ENCODE measurements at places on chromosomes 1 and 21.
A peak's percentile ranks its signal among the peaks of the same experiment; 100 is the strongest.

GRCh38 chr1:64236541-64236954, 33.1 kb downstream of the UBE2U start:
- no peak for DNase-seq

DNA sequence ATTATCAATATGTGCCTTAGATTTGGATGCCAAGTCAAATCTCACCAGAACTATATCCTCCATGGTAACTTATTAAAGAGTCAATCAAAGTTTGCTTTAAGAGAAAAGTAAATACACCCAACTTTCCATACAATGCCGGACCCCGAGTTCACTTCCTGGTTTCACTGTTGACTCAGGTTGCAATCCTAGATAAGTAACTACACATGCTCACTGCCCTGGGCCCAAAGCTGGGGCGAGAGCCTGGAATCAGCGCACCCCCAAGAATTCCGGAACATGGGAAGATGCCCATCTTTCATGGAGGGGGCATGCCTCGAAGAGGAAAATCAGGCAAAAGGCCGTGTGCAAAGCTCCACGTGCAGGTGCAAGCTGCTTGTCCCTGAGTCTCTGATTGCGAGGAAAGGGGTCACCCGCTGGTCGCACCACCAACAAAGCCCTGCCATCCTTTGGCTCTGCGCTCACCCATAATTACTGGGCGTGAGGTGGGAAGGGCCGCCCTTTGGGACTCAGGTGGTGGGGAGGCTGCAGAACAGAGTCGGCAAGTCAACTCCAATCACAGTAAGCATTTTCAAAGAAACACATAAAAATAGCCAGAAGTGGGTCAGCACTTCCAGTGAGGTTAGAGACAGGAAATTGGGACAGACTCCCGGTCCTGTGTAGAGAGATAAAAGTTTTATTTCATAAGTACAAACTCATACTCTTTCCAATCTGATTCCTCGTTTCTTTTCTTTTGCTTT, 167.7 kb downstream of the TOMM20 start:
- peak; percentile 43 for DNase-seq

DNA sequence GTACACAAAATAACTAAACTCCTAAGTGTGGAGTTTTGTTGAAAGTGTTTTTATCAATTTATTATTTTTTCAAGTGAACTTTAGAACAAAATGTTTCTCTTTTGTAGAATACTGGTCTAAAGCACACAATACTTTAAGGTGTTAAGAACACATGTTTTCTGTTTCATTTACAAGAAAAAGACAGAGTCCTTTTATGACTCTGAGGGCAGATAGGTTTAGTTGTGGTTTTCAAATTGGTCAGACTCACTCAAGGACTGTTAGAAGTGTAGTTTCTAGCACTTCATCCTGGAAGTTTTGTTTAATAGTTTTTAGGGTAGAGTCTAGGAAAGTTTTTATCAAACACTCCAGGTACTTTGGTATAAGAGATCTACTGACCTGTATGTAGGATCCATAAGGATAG, 376.5 kb downstream of the LRRIQ3 start:
- DNase-seq = no peak

DNA sequence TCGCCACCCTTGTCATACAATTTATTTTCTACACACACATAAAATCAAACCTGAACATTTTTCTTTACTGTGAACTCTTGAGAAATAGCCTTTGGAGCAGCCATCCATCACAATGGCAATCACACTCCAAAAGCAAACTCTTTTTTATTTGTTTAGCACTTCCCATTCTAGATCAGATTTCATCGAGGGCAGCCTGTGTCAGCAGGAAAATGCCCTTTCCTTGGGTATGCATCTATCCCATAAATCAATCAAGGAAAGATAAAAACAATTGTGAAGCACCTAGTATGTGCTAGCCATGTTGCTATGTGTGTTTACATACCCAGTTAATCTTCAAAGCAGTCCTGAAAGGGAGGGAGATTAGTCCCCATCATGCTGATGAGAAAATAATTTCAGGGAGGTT, 484.1 kb upstream of the USP24 start:
- DNase-seq = no peak

- no peak for DNase-seq
These were observed 2.1 kb downstream of the SLAMF8 start for GRCh38 chr1:159828581-159829272.

DNA sequence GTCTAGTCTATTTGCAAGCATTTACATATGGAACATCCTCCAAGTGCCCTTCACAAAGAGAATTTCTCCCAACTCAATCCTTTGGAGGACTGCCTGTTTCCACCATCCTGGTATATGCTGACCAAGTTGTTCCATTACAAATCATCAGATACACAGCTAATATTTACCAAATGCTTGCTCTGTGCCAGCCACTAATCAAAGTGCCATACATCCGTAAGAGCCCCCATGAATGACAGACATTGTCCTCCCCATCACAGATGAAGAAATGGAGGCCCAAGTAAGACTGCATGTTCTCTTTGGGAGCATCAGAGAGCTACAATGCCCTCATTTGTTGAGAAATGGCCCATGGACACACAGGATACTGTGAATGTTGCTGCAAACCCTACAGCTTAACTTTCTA, 130.0 kb upstream of the BACE2 start:
- DNase-seq = no peak

DNA sequence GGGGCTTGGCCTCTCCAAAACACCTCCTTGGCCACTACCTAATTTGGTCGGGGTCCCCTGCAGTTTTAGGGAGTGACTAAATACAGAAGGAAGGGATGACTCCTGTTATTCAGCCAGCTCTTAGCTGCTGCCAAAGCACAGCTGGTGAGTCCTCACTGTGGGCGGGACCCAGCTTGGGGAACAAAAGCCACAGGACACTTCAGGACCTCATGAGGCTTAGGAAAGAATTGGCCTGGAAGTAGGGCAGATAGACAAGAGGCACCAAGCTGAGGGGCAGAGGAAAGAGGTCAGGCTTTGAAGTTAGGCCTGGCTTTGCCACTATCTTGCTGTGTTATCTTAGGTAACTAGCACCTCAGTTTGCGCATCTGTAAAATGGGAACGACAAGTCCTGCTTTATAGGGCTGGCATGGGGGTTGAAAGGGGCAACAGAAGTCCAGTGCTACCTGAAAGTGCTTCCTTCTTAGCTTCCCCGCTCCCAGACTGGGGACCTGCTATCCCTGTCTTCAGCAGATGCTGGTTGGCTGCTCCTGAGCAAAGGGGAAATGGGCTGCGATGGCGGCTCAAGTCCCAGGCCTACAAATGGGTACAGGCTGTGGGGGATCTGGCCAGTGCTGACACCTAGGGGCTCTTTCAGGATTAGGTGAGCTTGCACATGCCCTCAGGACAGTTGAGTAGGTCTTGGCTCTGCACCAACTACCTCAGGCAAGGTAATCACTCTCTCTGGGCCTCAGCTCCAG, 15.7 kb downstream of the IFI6 start:
- peak; percentile 86 for DNase-seq

- DNase-seq = no peak
These were observed 17.7 kb upstream of the AGPAT3 start for GRCh38 chr21:43847301-43847700.

DNA sequence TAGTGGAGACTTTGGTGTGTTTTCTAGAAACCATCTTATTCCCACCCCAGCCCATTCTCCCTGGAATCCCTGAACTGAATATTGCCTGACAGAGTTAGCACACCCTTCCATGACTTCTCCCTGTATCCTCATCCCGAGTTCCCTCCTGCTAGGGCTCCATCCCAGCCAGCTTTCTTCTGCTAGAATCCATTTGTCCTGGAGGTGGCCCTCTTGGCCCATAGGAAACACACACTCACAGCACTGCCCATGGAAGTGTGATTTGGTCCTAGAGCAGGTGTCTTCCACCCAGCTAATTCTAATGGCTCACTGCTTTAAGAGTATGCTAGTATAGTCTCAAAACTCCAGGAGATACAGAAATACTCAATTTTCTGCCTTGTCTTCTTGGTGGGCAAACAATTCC, 4.1 kb downstream of the KRTAP15-1 start:
- DNase-seq = no peak

DNA sequence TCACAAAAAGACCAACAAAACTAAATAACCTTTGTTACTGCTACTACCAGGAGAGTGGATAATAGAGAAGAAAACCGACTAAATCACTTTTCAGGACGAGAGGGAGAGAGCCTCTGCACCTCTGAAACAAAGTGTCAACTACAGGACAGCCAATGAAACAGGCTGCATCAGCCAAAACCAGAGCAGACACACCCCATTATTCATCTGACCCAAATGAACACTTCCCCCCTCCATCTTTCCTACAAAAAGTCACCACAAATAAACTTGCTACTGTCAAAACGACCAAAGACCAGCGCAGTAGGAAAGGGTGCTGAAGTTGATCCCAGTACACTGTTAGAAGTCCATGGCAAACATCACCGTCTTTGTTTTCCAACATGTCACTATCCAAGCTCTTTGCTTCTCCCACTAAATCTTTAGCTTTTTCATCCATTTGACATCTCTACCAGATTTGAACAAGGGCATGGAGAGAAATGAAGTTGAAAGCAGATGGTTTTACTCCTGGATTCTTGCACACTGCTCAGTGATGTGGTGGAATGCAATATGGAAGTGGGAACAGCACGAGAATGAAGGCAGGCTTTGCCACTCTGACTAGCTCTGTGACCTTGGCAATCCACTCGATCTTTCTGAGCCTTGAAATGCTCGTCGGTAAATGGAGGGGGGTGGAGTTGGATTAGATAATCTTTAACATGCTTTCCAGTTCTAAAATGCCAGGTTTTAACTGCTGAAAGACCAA, 20.5 kb downstream of the DSTYK start:
- no peak for DNase-seq

- peak; percentile 54 for DNase-seq
These were observed 228.9 kb upstream of the ADGRL4 start for GRCh38 chr1:79235301-79236002.

DNA sequence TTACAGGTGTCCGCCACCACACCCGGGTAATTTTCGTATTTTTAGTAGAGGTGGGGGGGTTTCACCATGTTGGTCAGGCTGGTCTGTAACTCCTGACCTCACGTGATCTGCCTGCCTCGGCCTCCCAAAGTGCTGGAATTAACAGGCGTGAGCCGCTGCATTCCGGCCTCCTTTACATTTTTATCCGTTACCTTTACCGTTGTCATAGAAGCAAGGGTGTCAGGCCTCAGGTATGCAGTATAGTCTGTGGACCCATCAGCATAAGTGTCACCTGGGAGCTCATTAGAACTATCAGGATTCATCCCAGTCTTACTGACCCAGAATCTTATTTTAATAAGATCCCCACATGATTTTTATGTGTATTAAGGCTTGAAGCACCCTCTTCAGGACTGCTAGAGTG, 5.4 kb downstream of the CDC42 start:
- no peak for DNase-seq

DNA sequence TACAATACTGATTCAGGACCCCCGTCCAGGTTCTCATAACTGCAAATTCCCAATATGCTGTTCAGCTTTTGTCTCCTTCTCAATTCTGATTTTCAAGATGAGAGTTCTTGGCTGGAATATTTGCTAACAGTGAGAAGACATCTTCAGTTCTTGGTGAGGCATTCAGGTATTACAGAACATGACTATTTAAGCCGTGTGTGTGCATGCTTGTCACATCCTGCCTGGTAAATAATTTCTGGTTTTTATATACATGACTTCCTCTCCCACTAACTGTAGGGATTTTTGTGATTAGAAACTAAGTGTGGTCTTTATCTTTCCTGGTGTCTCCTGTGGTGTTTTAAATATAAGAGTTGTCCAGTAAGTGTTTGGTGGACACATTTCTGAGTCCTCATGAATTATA, 10.2 kb upstream of the SLC19A2 start:
- DNase-seq = no peak

GRCh38 chr1:27979859-27980201, 20.1 kb downstream of the XKR8 start:
- no peak for DNase-seq

DNA sequence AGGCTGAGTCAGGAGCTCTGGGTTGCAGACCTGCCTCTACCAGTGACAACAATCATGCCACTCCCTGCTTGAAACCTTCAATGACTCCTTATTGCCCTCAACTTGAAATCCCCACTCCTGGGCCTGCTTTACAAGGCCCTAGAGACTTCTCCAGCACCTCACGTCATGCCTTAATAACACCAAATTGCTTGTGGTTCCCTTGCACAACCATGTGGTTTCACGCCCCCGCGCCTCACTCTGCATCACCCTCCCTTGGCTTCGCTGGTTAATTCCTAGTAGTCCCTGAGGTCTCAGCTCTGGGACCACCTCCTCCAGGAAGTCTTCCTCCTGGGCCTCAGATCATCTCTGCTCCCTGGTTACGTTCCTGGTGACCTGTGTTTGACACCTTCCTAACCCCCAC, 33.0 kb downstream of the EPHA2 start:
- peak; percentile 41 for DNase-seq

GRCh38 chr1:154434346-154435085, 29.4 kb downstream of the IL6R start:
- DNase-seq = peak; percentile 84

DNA sequence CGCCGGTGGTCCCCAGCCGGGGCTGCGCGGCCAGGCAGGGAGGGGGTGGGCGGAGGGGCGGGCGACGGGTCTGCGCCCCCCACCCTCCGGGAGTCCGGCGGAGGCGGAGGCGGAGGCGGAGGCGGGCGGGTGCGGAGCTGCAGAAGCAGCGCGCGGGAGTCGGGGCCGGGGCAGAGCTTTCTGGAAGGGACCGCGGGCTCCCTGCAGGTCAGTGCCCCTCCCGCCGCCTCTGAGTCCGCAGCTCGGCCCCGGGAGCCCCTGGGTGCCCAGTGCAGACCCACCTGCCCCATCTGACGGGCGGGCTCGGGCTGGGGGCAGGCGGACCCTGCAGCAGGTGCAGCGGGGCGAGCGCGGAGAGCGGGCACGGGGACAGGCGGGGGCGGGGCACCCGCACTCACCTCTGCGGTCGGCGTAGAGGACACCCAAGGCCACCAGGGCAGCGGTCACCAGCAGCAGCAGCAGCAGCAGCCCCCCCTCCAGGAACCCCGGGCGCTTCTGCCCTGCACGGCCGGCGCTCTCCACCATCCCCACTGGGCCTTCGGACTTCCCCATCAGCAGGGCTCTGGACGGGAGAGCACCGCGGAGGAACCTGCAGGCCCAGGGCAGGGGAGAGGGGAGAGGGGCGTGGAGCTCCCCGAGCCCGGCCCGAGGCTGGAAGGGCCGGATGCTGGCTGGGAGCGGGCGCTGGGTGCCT, 3.7 kb downstream of the MMEL1 start:
- no peak for DNase-seq

- no peak for DNase-seq
These were observed 28.9 kb upstream of the EDN2 start for GRCh38 chr1:41513383-41513735.

All from fibroblast of skin of back (primary cell).